GM23338 (cell line): ENCODE measurements at places on chromosomes 5 and 9. TPM values are rescaled to one million over a fixed set of nuclear protein-coding genes. Genes with fewer than 3 reads are reported as not detected.

DNA sequence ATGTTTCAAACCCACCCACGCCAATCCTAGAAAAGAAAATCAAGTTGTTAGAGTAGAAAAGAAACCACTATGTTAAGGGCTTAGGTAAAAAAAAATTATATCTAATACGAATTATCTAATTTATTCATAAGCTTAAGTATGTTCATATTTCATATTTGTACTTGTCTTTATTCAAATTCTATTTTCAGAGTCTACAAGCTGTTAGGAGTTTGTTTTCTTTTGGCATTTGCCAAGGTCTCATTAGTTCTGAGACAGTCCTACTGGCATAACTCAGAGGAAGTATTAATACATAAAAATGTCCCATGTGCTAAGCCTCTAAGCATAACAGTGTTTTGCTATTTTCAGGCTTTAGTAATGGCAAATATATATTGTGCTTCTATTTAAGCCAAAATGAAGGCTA, 57.6 kb downstream of the STARD4 start:
- no peak for DNase-seq

DNA sequence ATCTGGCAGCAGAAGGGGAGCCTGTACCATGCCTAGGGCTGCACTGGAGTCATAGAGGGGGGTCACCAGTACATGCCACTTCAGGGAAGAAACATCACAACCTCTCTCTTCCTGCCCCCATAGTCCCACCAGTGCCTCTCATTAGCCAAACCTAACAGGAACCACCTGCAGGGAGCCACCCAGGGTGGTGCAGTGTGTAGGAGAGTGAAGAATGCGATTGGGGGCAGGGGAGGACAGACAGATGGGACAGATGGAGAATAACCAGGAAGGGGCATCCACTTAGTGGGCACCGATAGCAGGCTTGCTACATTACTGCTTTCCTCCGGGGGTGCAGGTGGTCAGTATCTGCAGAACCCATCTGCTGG, 19.2 kb downstream of the DAPK1 start:
- DNase-seq: peak; percentile 25

GRCh38 chr5:11602298-11602697, 301.9 kb downstream of the CTNND2 start:
- DNase-seq: no peak

GRCh38 chr5:169410996-169411783, 110.3 kb upstream of the SLIT3 start:
- no peak for DNase-seq

GRCh38 chr5:134171972-134172371, 4.8 kb downstream of the SKP1 start:
- DNase-seq: no peak

- DNase-seq: no peak
Measured at GRCh38 chr5:42715785-42716184, 40.8 kb upstream of the CCDC152 start.

DNA sequence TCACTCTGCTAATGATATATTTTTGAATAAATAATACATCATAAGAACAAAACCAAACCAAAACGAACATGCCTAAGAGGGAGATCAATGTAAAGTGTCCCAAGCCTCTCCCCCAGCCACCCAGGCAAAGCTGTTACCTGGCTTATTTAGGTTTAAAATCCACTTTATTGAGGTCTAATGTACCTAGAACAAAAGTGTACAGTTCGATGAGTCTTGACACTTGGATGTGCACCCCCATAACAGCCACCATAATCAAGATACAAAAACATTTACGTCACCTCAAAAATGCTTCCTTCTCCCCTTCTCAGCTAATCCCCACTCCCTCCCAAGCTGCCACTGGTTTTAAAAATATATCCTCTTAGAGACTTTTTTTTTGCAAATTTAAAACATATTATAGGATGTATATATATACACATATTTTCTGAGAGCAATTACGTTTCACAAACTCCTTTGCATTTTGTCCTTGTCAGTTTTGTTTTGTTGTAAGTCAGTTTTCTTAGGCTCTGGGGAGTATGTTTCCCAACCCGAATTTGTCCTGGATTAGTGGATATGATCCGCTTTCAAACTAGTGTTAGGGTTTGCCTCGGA, 8.3 kb upstream of the NKX2-5 start:
- DNase-seq: no peak

DNA sequence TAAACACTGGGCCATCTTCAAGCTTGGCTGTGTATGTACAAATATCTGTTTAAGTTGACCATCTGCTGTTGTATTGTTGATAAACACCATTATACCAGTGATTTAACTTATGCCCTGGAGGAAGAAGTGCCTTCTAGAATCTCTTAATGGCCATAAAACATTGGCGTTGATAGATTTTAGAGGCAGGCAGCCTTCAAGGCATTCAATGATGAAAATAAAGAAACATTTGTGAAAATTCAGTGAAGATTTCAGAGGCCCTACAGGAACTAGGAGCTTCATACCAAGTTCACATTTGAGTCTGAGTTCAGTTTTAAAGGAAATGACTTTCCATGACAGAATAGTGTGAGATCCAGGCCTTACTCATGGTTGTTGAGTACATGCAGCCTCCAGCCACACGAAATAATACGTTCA, 52.2 kb downstream of the MAP1B start:
- DNase-seq: no peak

MEF2C gene
- 0.97 and 1.2 TPM in 2 replicates for total RNA-seq

SPINK7 gene
- not detected in 2 replicates for total RNA-seq

PTAR1 gene
- 218 and 219 TPM in 2 replicates for total RNA-seq

STPG3 gene
- not detected in 2 replicates for total RNA-seq

SHISAL2B gene
- total RNA-seq: 3.9 and 12.3 TPM in 2 replicates
